ENCODE measurements at places on chromosomes 6 and 20.

- DNase-seq: no peak
Measured at GRCh38 chr6:30614044-30614842, 2.8 kb downstream of the PPP1R10 start.

DNA sequence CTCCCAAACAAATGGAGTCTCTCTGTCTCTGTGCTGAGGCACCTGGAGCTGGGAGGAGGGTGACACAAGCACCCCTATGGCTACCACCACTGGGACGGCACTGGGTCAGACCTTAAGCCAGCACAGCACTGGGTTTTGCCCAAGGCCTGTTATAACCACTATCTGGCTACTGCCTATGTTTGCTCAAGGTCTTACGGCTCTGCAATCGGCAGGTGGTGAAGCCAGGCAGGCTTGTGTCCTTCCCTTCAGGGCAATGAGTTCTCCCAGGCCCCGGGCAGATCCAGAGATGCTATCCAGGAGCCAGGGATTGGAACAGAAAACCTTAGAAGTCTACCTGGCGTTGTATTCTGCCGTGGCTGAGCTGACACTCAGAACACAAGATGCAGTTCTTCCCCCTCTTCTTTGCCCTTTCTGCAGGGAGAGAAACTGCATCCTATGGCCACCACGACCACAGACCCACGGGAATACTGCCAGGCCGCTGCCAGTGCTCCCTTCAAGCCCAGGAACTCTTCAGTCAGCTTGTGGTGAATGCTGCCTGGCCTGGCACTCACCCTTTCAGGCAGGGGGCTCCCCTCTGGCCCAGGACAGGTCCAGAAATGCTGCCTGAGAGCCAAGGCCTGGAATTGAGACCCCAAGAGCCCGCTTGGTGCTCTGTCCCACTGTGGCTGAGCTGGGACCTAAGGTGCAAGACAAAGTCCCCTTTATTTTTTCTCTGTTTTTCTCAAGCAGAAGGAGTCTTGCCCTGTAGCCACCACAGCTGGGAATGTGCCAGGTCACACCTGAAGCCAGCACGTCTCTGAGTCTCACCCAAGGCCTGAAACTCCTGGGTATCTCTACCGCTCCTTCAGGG, 67.0 kb upstream of the FRMD1 start:
- no peak for DNase-seq

DNA sequence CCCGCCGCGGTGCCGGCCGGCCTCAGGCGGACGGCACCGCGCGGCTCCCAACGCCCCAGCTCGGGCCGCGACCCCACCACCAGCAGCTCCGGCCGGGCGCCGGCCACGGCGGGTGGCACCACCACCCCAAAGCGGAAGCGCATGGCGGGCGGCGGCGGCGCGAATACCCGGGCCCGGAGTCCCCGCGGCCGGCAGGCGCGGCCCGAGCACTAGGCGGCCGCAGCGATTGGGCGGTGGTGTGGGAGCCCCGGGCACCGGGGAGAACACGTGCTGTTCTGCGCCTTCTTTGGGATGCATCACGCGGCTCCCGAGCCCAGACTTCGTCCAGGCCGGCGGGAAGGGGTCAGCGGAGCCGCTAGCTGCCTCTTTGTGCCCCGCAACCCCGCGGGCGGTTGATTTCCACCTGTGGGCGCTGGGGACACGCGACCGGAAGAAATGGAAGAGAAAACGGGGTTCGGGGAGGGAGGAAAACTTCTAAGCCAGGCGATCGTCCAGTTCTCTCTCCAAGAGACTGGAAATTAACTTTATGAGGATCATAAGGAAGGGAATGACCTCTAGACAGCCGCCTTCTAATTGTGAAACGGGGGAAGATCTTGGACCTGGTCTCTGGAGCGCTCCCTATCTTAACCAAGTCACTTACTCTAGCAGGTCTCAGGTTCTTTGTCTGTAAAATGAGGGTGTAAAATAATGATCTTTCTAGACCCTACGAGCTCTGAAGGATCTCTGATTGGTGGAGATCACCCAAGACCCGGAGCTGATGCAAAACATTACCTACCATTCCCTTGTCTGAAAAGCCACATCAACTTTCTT, at the start of gene EPM2A:
Gene EPM2A (minus strand): TSS at position 165 of the 810 bp plus-strand sequence. CDS start 22 bp downstream, at position 143.
- DNase-seq: peak; percentile 59

DNA sequence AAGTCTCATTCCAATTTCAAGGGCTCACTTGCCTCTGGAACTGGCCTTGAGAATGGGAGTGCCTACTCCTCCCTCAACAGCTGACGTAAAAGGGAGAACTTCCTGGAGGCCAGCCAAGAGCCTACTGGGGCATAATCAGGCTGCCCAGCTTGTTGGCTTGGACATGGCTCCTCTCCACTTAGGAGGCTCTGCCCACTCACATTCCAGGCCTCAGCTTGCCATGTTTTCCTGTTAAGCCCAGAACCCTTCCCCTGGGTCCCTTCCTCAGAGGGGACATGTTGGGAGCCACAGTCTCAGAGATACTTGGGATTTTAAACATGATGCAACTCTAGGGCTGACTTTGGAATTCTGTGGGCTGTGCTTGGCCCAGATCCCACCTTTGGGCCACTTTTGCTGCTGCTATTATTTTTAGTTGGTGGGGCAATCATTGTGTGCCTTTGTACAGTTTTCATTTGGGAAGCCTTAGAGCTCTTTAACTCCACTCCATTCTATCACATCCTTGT, 31.5 kb upstream of the ADTRP start:
- DNase-seq: no peak

Measured in stimulated activated CD4-positive, alpha-beta T cell treated with anti-CD3 and anti-CD28 coated beads, Interleukin-12 subunit alpha, Interleukin-12 subunit beta, amount 100 ng/mL, for 4 hours (primary cell).